Calu3 (cell line): ENCODE measurements at places on chromosomes 5 and 9. TPM values are rescaled to one million over a fixed set of nuclear protein-coding genes. Genes with fewer than 3 reads are reported as not detected.

DNA sequence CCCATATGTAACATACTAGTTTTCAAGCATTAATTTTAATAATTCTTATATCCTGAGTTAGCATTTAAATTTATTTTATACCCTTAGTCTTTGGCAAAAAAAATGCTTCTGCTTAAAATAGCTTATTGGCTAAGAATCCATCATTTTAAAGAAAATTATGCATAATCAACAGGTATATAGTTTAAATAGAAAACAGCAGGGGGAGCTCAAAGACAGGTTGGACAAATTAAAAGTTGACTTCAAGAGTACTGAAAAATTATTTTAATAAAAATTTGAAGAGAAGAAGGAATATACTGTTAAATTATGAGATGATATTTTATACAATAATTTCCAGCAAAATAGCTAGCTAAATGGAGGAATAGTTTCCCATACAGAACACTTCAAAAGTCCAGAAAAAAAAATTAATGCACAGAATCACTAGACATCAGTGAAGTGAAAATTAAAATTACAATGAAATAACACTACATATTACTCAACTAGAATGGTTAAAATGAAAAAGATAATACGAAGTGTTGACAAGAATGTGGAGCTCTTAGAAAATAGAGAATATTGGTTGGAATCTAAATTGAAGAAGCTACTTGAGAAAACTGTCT lies 387.1 kb downstream of the PDE4D start:
- no peaks in the 10 kb centered on the region for H3K27me3 ChIP-seq
- no peak overlapping the region for H3K27ac ChIP-seq
- H3K36me3 ChIP-seq: no peaks in the 10 kb centered on the region
- H3K4me3 ChIP-seq: no peak overlapping the region
- no peaks in the 10 kb centered on the region for H3K4me1 ChIP-seq

- H3K27ac ChIP-seq: no peak overlapping the region
- no peaks in the 10 kb centered on the region for H3K27me3 ChIP-seq
- no peak overlapping the region for H3K4me3 ChIP-seq
Measured at GRCh38 chr5:22316294-22316693, 536.9 kb downstream of the CDH12 start.

Gene SHC3
- total RNA-seq: 2.3 and 4.0 TPM in 2 replicates

- H3K4me3 ChIP-seq: no peak overlapping the region
- DNase-seq: no peak
- peaks cover 9% of the 10 kb centered on the region for H3K27me3 ChIP-seq
- no peak overlapping the region for H3K27ac ChIP-seq
Measured at GRCh38 chr5:15106530-15107283, 235.1 kb upstream of the ANKH start.

GRCh38 chr9:385818-386398 lies 171.2 kb downstream of the DOCK8 start:
- peak; percentile 49 for DNase-seq
- H3K27ac ChIP-seq: no peak overlapping the region
- H3K4me3 ChIP-seq: no peak overlapping the region
- H3K4me1 ChIP-seq: no peaks in the 10 kb centered on the region
- H3K36me3 ChIP-seq: no peaks in the 10 kb centered on the region

Gene CDC25C
- 14.9 and 15.4 TPM in 2 replicates for total RNA-seq

Gene PROP1
- total RNA-seq: not detected in 2 replicates

Gene OCLN
- 154 and 161 TPM in 2 replicates for total RNA-seq

Gene ZFP2
- total RNA-seq: 0.33 and 0.34 TPM in 2 replicates
